ENCODE measurements at places on chromosomes 7 and 10.

DNA sequence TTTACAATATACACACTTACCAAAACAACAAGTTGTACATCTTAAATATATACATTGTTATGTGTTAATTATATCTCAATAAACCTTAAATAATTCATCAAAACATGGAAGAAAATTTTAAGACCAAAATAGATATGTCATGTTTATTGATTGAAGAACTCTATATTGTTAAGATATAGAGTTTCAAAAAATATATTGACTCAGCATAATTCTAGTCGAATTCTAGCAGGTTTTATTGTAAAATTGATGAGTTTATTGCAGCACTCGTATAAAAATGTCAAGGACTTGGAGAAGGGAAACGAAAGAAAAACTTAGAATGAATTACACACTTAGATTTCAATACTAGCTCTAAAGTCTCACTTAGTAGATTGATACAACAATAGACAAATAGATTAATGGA, 575.4 kb upstream of the SORCS1 start:
- DNase-seq, result no peak

GRCh38 chr7:99171731-99172130, 27.8 kb upstream of the SMURF1 start:
- DNase-seq, result no peak

DNA sequence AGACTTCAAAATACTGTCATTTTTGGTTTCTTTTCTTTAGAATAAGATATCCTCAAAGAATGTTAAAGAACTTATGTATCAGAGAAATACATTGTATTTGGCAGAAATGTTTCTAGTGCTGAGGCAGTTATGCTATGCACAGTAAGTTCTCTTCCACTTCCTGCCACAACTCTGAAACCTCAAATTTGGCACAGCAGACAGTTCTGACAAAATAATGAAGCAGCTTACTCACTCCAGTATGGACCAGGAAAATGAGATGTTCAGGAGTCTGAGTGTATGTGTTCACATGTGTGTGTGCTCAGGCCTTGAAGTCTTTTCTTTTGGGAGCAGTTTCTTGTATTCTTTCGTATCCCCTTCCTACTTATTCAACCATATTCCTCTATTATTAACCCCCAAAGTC, 197.0 kb upstream of the AGK start:
- DNase-seq, result no peak

GRCh38 chr10:127734753-127735152, 2.2 kb upstream of the FOXI2 start:
- DNase-seq, result no peak

GRCh38 chr10:51095444-51095843, 21.2 kb downstream of the PRKG1 start:
- DNase-seq, result no peak

GRCh38 chr7:136877509-136877908, 9.1 kb downstream of the CHRM2 start:
- DNase-seq, result no peak

GRCh38 chr7:54332301-54332700, 209.9 kb upstream of the VSTM2A start:
- no peak for DNase-seq

- no peak for DNase-seq
Measured at GRCh38 chr10:76738991-76739390, 898.6 kb downstream of the KCNMA1 start.

DNA sequence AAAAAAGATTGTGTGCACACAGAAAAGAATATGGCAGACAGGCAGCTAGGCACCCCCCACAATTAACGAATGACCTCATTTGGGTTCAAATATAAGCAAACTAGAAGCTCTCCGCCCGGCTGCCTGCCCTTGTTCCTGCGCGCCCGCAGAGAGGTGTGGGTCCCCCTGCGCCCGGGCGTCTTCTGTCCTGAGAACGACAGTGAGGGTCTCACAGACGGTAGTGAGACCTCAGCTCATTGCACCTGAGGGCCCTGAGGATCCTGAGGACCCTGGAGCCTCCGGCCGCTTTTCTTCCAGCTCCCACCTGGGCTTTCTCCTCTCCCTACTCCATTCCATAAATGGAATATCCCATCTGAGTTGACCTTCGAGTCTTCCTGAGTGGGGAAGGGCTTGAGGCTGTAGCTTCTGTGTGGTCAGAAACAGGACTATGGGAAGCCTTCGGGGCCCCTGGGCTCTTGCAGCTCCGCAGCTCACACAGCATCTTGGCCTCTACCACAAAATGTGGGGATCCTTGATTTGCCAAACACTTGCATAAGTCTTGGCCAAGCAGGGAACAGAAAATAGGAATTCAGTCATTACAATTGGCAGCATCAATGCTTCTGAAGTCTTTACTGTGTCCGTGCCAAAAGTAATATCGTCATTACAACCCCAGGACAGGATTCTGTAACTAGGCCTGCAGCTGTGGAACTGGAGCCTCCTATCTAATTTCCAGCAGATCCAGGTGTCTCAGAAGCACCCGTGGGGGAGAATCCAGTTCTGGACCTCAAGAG, 43.8 kb downstream of the JAKMIP3 start:
- DNase-seq, result no peak

DNA sequence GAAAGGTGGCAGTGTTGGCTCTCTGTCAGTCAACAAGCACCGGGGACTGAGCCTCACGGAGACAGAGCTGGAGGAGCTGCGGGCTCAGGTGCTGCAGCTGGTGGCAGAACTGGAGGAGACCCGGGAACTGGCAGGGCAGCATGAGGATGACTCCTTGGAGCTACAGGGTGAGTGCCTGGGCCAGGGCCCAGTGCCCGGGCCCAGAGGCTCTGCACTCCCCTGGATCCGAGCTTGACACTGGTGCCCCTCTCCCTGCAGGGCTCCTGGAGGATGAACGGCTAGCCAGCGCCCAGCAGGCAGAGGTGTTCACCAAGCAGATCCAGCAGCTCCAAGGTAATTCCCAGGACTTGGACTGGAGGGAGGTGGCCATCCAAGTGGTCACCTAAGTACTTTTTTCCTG, 2.7 kb downstream of the CCDC136 start:
- no peak for DNase-seq

DNA sequence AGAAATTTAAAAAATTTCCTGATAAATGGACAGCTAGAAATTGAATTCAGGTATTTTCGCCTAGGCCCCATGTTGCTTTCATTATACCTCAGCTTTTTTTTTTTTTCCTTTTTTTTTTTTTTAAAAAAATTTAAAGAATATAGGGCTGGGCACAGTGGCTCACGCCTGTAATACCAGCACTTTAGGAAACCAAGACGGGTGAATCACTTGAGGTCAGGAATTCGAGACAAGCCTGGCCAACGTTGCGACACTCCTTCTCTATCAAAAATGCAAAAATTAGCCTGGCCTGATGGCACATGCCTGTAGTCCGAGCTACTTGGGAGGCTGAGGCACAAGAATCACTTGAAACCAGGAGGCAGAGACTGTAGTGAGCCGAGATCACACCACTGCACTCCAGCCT, 334.0 kb downstream of the SORCS1 start:
- DNase-seq, result no peak

GRCh38 chr7:124881981-124882380, 47.6 kb downstream of the POT1 start:
- DNase-seq, result no peak

GRCh38 chr7:107857541-107857912, 33.5 kb upstream of the DLD start:
- no peak for DNase-seq

DNA sequence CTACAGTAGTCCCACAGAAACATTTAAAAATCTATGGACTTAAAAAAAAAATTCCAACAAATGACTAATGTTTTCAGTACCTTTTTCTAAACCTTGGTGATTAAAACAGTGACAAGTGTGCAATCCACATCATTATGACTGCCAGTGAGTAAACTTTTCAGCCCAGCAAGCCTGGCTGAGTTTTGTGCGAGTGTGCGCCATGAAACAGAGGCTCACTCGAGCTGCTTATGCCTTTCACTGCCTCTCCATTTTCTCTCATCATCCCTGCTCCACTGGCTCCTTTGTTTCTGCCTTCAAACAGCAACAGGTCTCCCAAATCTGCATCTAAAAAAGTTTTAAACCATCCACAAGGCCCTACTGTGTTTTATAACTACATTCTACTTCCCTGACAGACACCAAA, 105.8 kb downstream of the USP6NL start:
- DNase-seq, result no peak

DNA sequence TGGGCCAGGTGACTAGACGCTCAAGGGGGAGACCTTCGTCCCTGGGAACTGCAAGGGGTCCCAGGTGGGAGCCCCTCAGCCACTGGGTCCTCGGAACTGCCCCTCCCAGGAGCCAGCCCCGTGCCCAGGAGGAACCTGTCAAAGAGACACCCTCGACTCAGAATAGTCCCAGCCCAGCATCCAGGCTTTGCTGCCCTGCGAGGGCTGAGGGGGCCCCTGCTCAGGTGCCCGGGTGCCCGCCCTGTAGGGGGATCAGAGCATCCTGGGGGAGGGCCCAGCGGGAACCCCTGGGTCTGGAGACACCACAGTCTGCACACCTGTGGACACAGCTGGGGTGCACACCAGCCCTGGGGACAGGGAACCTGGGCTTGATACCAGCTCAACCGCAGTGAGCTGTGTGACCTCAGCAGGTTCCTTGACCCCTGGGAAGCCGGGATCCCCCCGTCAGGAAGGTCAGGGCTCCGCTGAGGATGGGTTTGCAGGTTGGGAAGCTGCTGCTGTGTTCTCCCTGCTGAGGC, 407 bp downstream of the ELN start:
- no peak for DNase-seq

DNA sequence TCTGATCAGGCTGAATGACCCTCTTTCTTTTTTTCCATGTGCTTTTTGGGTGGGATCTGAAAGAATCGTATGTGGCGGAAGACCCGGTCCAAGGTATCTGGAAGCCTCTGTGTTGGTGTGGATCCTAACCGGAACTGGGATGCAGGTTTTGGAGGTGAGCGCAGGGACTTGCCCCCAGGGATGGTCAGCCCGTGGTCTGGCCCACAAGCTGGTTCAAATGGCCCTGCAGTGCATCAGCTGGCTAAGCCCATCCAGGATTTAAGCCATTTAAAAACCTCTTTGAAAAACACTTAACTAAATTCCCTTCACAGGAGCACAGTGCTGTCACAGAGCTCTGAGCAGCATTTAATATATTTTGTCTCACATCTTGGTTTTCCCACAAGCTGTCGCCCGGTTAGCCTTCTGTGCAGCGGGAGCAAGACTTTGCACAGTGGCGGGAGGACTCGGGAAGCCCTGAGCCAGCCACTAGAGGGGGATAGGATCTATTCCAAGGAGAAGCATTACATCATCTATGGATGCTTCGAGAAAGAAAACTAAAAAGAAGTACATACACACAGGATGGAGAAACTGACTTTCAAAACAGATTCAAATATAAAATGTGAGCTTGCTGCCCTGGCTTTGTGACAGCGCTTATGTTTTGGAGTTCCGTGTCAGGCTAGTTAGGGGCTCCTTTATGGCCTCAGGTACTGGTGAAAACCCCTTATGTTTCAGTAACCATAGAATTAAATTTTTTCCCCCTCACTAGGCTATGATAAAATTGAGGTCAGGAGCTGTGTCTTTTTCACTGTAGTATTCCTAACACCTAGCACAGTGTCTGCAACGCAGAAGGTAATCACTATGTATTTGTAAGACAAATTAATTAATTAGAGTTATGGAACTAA, 11.3 kb downstream of the CPA2 start:
- no peak for DNase-seq

GRCh38 chr10:88114368-88114767, 250.9 kb downstream of the PTEN start:
- no peak for DNase-seq
